ENCODE measurements at places on chromosomes 7 and 10.

DNA sequence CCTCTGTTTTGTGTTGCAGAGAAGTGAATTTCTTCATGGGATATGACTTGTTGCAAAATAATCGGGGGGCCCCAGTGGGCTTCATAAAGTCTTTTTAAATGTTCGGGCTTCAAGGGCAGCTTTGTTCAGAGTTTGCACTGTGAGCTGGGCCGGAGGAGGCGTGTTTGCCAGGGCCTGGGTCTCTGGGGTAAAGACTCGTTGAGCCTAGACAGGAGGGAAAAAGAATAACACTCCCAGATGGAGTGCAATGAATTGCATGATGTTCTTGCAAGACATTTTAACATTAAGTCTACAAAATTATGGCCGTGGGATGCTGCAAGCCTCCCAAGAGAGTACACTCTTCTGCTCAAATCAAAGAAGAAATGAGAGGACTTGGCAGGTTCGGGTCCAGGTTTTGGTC is 23.6 kb downstream of the BMPER start:
- no peak for DNase-seq

DNA sequence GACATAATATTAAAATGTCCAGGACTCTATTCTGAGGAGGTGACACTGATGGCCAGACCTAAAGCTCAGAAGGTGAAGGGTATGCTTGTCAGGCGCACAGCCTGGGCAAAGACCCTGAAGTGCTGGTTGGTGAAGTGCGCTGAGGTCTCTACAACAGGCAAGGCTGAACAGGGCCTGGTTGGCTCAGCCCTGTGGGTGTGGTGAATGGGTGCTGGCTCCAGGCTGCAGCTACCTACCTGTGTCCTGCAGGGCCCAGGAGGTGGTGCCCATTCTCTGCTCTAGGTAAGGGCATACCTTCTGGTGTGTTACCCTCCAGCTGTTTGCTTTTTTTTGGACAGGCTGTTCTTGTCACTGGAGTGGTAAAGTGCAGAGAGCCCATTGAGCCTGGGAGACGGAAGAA is 85.1 kb downstream of the RAMP3 start:
- no peak for DNase-seq

DNA sequence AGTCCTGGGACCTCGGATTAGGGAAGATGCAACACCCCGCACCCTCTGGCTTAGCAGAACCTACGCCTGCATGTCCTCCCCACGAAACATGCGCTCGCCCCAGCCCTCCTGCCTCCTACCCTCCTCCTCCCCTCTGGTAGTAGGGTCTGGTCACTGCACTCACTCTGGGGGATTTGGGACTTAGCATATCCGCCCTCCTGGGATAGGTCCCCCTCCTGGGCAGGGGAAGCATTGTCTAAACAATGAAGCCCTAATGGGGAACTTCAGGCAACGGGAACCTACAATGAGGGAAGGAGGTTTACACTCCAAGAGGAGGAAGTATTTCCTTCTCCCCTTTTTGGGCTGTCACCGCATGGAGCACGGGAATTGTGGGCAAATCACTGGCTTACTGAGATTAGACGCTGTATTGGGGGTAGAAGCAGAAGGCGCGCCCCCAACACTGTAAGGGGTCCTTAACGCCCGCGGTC is 892 bp downstream of the CRHR2 start:
- no peak for DNase-seq

- DNase-seq: no peak
These were observed 49.9 kb downstream of the ZRANB1 start for GRCh38 chr10:124991835-124992234.

GRCh38 chr10:99815621-99816020 is 33.2 kb downstream of the ABCC2 start:
- DNase-seq: no peak

DNA sequence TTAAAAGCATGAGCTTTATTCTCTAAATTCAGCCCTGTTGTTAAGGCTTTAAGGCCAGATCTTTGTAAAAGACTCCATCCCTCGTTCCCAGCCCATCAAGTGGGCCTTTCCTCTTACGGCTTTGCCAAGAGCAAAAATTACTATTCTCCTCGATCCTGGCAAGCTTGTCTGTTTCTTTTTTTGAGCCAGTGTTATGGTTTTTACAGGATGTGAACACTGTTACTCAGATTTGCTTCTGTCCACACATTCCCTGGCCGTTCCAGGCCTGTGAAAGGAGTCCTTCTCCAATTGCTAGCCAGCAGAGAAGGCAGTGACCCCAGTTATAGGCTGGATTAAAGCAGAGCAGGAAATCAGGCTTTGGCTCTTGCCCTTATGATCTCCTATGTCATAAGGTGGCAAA is 47.0 kb upstream of the EPC1 start:
- DNase-seq: no peak

GRCh38 chr7:125654076-125654475 is 724.5 kb upstream of the POT1 start:
- no peak for DNase-seq

DNA sequence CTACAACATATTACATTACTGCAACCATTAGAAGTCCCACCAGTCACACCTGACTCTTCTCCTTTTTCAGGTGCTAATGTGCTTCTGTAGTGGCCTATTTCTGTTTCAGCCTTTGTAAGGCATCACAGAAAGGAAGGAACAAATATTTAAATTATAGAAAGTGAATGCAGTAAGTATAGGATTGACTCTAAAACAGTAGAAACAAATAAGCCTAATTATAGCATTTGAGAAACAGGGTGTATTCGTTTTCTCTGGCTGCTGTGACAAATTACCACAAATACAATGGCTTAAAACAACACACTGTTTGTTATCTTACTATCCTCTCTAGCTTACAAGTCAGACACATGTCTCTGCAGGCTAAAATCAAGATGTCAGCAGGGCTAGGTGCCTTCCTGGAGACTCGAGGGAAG is 69.4 kb downstream of the CCSER2 start:
- no peak for DNase-seq

GRCh38 chr7:132557489-132558044 is 18.7 kb downstream of the PLXNA4 start:
- DNase-seq: no peak

DNA sequence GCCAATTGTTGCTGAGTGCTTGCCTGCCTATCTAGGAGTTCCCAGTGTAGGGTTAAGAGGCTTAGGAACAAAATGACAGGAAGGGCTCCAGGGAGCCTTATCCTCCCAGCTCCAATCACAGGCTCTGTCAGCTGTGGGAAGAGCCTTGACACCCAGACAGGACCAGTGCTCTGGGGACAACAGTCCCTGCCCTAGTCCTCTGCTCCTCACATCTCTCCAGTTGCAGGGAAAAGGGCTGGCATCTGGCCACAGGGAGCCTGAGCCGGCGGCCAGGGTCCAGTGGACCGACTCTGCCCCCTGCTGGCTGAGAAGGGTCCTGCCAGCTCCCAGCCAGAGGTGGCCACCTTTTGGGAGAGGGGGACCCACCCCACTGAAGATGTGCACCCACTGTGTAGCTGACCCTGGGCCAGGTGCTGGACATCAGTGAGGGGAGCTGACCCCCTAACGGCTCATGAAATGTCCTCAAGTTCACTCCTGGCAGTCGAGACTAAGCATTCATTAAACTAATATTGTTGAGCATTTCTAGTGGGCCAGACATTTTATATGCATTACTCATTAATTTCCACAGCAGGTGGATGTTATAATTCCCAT is 17.6 kb downstream of the DNAJB12 start:
- DNase-seq: peak; percentile 51

DNA sequence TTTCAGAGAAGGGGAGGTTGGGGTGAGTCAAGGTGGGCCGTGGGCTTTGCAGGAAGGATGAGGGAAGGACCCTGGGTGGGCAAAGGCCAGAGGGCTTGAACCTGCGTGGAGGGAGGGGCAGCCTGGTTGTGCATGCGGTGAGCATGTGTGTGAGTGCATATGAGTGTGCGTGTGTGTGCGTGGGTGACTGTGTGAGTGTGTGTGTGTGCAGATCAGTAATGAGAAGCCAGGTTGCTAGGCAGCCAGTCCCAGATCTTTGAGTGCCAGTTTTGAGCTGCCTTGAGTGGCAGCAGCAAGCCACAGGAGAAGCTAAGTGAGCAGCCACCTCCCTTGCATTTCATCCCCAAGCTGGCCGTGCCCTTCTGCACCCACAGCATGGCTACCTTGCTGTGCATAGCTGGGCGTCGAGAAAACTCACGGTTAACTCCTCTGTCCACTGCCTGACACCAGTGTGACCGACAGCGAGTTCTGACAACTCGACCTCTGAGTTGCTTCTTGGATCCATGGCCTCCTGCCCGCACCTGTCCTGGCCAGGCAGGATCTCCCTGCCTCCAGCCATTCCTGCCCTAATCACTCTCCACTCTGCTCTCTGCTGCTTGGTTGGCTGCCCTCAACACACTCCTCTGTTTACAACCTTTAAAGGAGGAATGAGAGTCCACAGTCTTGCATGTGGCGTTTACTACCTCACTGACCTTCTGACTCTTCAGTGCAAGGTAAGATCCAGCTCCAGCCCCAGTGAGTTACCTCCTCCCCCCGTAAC is 775.4 kb downstream of the TYW1 start:
- no peak for DNase-seq

DNA sequence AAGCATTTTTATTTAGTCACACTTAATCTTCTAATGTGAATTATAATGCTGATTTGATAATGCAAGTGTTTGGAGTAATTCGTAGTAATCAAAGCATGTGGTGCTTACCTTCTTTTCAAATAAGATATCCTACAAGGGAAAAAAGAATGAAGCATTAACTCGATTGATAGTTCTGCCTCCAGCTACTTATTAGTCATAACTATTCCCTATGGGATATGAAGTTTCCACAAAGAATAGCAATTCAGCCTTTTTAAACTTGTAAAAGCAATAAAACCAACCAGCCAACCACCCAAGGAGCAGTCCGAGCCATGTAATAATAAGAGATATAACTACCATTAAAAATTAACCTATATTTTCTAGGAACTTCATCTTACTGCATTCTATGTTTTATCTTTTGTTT is 11.6 kb downstream of the COL28A1 start:
- DNase-seq: no peak

DNA sequence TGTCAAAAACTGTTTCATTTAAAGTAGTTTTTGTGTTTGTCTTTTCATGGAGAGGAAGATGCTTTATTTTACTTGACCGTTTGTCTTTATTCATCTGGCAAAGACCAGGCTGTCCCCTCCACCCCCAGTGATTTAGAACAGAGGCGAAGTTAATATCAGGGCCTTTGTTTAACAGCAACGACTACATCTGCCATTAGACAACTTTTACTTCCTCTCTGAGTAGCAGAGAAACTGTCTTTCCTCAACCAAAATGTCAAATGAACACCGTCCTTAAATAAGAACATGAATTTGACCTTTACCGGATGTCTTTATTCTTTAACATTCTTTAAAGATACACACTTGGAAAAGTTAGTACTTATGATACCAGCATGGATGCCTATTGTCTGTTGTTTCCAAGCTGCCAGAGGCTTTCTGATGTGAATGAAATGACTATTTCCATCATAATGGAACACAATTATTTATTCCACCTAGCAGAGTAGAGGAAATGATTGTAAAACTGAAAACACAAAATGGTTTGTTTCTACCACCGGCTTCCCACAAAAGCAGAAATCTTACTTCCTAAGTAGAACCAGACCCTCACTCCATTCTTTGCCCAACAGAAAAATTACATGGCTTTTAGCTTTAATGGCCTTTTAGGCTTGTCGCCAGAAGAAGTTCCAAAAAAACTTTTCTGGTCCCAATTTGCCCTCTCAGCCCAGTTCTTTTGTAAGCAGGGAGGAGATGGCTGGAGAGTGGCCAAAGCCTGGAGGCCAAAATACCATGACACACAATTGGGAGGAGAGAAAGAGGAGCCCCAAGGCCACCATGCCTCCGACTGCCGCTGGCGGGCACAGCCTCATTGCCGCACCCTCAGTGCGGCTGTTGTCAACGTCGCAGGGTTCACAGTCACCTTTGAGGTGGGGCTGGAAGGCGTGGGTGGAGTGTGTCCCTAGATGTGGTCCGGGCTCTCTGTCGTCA is 168.5 kb downstream of the TEX36 start:
- no peak for DNase-seq

GRCh38 chr7:103936558-103936957 is 52.9 kb downstream of the RELN start:
- DNase-seq: no peak

DNA sequence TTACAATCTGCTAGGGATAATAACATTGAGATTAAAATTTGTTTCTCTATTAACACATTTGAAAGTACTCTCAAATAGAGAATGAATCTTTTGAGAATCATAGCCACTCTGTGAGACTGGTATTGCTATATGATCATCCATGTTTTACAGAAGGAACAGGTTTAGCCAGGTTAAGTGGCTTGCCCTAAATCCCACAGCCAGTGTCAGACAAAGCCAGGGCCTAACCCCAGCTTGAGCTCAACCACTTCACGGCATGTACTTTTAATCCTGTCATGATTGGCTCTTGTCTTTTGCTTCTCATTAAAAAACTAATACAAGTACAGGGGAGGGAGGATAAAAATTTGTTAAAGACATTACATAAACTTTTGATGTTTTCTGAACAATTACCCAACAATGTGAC is 3.8 kb upstream of the ZNRF2 start:
- DNase-seq: no peak

DNA sequence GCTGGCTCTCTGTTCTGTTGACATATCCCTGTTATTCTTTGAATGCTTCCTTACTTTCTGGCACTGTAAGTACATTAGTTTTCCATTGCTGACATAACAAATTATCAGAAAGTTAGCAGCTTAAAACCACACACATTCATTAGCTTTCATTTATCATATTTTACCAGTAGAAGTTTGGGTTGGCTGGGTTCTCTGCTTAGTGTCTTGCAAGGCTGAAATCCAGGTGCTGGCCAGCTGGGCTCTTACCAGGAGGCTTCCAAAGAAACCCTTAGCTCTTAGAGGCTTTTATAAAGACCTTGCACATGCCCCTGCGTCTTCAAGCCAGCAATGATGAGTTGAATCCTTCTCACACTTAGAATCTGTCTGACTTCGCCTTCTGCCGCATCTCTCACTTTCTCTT is 160.6 kb downstream of the MLLT10 start:
- DNase-seq: no peak

GRCh38 chr10:101238732-101239105 is 9.5 kb upstream of the LBX1 start:
- no peak for DNase-seq

GRCh38 chr7:117071551-117071950 is 118.2 kb downstream of the ST7 start:
- no peak for DNase-seq

- no peak for DNase-seq
These were observed 44.9 kb upstream of the ANK3 start for GRCh38 chr10:60434418-60435046.

GRCh38 chr7:105153531-105153930 is 139.5 kb downstream of the KMT2E start:
- DNase-seq: no peak

- DNase-seq: no peak
These were observed 30.9 kb downstream of the TRIM8 start for GRCh38 chr10:102675011-102675665.

GRCh38 chr10:60942134-60942787 is 1.7 kb downstream of the RHOBTB1 start:
- DNase-seq: no peak

GRCh38 chr7:107982918-107983389 is 20.0 kb downstream of the LAMB1 start:
- no peak for DNase-seq

GRCh38 chr7:142945001-142945400 is 5.7 kb downstream of the LLCFC1 start:
- DNase-seq: no peak
